ENCODE measurements at places on chromosomes 7 and 10.
A peak's percentile ranks its signal among the peaks of the same experiment; 100 is the strongest.

DNA sequence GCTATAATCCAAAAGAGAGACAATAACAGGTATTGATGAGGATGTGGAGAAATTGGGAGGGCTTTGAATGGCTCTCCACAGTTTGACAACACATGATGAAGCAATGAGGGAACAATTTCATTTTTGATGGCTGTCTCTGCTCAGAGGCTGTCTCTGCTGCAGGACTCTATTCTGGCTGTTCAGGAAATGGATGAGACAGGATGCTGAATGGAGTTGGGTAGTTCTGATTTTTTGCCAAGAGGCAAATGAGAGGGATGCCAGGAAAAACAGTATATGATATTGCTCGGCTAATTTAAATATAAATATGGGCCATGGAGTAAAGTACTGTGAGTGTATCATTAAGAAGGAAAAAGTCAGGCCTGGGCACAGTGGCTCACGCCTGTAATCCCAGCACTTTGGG, 16.8 kb downstream of the APBB1IP start:
- no peak for DNase-seq

GRCh38 chr7:12954380-12955033, 267.1 kb downstream of the ARL4A start:
- no peak for DNase-seq

GRCh38 chr7:101816595-101817470, 593 bp upstream of the CUX1 start:
- peak; percentile 56 for DNase-seq

- DNase-seq, result no peak
Observed at GRCh38 chr10:99080275-99080945, 155.2 kb downstream of the HPSE2 start.

GRCh38 chr10:129851941-129852640, 112.0 kb downstream of the EBF3 start:
- no peak for DNase-seq

- no peak for DNase-seq
Observed at GRCh38 chr10:111246136-111246535, 169.3 kb downstream of the ADRA2A start.

DNA sequence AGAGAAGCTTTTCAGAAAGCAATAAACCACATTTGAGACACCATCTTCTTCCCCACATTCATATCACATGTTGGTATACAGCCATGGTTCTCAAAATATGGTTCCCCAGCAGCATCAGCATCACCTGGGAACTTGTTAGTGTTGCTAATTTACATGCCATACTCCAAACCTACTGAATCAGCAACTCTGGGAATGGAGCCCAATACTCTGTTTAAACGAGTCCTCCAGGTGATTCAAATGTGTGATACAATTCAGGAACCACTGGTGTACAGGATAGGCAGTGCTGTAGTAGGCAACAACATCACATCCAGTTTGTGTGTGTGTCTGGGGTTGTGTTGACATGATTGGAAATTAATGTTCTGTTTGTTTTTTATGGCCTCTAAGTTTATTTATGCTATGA, 47.7 kb downstream of the ZNF277 start:
- no peak for DNase-seq

GRCh38 chr10:48517482-48517881, 87.4 kb downstream of the ARHGAP22 start:
- DNase-seq, result no peak

GRCh38 chr10:110827875-110828274, 43.9 kb upstream of the PDCD4 start:
- no peak for DNase-seq

GRCh38 chr10:109956454-109957091, 33.3 kb upstream of the XPNPEP1 start:
- DNase-seq, result no peak

GRCh38 chr7:130758429-130759056, 24.5 kb upstream of the KLF14 start:
- DNase-seq, result no peak

DNA sequence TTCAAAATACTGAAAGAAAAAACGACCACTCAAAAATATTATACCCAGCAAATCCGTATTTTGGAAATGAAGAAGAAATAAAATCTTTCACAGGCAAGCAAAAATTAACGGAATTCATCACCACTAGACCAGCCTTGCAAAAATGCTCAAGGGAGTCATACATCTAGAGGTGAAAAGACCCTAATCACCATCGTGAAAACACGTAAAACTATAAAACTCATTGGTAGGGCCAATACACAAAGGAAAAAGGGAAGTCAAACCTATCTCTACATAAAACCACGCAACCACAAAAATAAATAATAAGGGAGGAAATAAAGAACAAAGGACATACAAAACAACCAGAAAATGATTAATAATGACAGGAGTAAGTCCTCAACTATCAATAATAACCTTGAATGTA, 6.6 kb upstream of the AKR1B1 start:
- no peak for DNase-seq

DNA sequence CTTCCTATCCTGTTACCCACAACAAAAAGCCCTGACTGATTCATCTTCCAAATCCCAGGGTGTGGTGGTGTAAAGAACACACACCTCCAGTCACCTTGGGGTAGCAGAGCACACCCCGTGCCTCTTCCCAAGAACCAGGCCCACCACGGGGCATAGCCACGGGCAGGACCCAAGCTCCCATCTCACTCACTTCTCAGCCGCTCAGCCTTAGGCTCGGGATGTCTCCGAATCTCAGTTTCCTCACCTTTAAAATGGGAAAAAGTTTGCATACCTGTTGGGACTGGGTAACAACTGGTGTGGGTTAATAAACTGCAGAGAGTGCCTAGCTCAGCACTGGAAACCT, 139.0 kb downstream of the FGFR2 start:
- no peak for DNase-seq

- peak; percentile 51 for DNase-seq
Observed at GRCh38 chr10:9209105-9209798, 1154.8 kb downstream of the GATA3 start.

DNA sequence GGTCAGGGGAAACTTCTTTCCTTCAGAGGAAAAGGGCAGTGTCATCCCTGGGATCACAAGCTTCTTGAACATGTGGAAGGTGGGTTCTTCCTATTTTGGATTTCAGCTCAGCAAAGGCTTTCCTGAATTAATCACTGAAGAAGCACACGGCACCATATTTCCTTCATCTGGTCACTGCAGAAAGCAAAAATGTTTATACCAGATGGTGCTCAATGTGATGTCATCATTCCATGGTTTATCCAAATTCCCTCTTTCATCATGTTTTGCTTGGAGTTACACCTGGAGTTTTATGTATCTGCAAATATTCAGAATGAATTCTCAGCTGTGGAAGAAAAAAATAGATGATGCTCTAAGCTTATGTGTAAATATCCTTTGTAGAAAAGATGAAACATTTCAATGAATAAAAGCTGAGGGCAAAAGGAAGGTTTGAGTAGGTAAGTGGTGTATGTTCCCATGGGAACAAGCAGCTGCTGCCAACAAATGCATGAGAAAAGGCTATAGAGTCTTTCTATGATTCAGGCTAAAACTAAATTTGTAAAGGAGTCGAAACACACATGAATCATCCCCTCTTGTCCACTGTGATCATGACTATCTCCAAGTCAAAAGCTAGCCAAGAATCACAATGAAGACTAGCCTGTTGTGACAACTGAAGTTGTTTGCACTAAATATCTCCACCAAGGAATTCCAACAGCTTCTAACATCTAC, 26.9 kb upstream of the BPGM start:
- no peak for DNase-seq

DNA sequence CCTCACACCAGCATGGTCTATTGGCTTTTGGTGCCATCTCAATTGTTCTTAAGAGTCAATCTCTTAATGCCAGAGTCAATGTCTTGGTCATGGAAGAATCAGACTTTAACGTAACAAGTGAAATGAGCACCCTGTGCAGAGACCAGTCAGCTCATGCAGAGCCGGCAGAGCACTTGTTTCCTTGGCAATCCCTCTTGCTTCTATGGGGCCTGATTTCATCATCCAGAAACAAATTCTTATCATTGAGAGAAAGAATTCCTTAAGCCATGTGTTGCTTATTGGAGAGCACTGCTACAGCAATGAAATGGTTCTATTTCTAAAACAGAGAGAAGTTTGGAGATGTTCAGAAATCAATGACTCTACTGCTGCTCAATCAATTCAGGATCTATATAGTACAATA, 212.8 kb downstream of the IPMK start:
- DNase-seq, result no peak

- no peak for DNase-seq
Observed at GRCh38 chr7:25861601-25862260, 290.3 kb upstream of the NFE2L3 start.

GRCh38 chr10:100652406-100653135, 92.8 kb upstream of the PAX2 start:
- DNase-seq, result no peak

- DNase-seq, result no peak
Observed at GRCh38 chr7:78634093-78634492, 819.4 kb downstream of the MAGI2 start.

- DNase-seq, result peak; percentile 37
Observed at GRCh38 chr10:112389271-112389822, 15.4 kb downstream of the ACSL5 start.

- no peak for DNase-seq
Observed at GRCh38 chr7:105849122-105849855, 27.1 kb downstream of the ATXN7L1 start.

- DNase-seq, result no peak
Observed at GRCh38 chr10:78286186-78286585, 252.5 kb downstream of the RPS24 start.

- no peak for DNase-seq
Observed at GRCh38 chr10:123016228-123016627, 7.4 kb downstream of the ACADSB start.

DNA sequence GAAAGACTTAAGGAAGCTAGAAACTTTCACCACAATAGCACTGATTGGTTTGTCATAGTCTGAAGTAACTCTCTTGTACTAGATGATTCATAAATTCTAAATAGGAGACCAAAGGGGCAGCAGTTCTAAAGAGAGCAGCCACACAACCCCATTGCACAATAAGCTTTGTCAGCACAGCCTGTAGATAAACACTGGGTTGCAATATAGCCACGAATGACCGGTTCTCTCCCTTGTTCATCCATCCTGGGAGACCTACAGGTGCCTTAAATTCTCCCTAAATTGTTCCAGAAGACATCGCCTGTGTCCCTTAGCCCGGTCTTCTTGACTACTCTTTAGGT, 167.0 kb downstream of the SNX13 start:
- DNase-seq, result no peak

DNA sequence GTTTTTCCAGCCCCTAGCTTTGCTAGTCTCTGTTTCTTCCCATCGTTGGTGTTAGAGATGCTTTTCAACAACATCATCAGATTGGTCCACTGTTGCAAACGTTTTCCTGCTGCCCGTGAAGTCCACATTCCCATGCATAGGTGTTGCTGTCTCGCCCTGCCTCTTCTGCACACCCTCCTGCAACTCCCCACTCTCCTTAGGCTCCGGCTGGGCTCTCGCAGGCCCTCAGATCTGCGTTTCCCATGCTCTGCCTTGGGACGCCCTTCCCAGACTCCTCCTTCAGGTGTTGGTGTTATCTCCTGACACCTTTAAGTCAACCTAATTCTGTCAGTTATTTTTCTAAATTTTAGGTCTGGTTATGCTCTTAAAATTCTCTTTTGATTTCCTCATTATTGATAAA, 55.0 kb downstream of the ZMYND11 start:
- no peak for DNase-seq

DNA sequence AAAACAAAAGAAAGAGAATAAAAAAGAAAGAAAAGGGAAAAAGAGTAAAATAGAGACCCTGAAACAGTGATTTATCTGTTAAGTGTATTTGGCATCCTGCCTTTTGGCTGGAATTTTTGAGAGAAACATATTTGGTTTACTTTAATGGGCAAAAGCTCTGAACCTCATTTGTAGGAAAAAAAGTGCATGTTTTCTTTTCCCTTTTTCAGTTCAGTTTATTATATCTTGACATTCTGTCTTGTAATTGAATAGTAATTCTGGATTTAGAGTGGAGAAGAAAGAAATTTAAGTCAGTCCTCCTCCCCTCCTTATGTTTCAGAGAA, 69.5 kb downstream of the ARID5B start:
- DNase-seq, result no peak

DNA sequence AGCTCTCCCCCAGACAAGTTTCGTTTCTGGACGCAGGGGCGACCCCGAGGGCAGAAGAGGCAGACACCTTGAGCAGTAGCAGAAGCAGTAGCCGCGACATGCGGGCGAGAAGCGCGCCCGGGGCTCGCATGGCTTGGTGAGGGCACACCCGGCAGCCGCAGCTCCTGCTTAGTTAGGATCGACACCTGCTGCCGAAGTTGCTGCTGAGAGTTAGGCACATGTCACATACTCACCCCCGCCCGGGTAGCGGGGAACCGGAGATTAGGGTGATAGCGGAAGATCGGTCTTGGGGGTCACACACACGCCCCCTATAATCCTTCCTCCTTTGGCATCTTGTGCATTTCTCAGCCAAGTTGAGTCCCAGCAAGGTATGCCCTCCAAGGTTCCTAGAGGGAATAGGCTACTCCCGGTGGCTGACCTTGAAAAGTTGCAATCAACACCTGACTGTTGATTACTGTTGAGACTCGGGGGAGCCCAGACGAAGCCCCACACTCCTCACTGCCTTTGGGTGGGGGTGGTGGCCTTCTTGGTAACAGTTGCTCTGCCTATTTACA, 668 bp downstream of the GPR37 start:
- DNase-seq, result peak; percentile 18

DNA sequence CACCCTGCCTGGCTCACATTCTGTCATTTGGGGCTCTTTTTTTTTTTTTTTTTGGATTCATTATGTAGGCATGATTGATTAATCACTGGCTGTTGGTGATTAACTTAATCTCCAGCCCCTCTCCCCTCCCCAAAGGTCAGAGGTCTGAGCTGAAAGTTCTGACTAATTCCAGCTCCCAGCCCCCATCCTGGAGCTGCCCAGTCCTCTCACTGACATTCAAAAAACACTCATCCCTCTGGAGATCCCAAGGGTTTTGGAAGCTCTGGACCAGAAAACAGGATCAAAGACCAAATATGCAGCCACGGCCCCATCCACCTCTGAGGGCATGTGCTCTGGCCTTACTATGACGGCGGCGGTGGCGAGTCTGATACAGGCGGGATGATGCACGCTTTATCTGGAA, 53.8 kb downstream of the RBM17 start:
- DNase-seq, result no peak

GRCh38 chr10:130340816-130341215, 204.6 kb downstream of the GLRX3 start:
- DNase-seq, result no peak

GRCh38 chr7:116683786-116684185, 11.8 kb downstream of the MET start:
- no peak for DNase-seq

Measured in left cardiac atrium (tissue), 4 donors.